ENCODE measurements at places on chromosomes 3 and 15.

DNA sequence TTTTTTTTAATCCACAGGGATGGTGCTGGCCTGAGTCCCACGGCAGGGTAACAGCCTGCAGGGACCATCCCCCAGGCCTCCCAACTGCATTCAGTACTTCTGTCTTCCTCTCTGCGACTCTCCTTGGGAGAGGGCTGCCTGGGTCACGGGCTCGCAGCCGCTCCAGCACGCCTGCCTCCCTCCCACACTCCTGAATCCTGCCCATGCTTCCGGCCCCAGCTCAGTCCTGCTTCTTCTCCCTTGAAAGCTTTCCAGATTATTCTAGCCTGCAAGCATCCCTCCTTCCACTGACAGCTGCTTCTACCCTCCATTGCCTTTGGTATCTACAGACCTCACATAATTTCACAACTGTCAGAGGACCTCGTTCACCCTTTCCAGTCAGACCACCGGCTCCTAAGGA, 32.4 kb downstream of the MEGF11 start:
- no peak for DNase-seq

- no peak for DNase-seq
Measured at GRCh38 chr3:30943206-30943605, 48.7 kb upstream of the GADL1 start.

DNA sequence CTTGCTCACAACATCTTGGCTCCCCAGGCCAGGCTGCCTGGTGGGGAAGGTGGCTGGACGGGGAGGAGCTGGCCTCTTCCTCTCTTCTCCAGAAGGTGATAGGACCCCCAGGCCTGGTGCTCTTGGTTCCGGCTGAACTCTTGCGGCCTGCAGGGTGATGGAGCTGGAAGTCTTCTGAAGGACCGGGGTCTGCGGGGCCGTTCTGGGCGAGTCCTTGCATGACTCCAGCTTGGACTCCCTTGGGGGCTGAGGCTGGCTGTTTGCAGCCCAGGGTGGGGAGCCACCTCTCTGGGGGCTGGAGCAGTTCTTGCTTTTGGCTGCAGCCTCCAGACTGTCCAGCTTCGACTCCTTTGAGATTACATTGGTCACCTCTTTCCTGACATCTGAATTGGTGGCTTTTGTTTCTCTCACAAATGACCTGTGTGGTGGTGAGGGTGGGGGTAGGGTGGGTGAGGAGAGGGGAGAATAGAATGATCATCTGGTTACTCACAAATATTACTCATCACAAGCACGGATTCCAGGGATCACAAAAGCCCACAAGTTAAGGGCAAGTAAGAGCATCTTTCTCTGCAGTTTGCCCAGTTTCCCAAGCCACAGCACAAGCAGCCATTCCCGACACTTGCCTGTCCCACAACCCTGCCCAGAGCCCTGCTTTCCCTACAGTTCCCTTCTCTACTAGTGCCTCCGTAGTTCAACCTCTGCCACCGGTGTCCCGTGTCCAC, 149.1 kb upstream of the HACD2 start:
- DNase-seq = peak; percentile 94

- no peak for DNase-seq
Measured at GRCh38 chr3:38836561-38836960, 20.5 kb upstream of the SCN10A start.

- no peak for DNase-seq
Measured at GRCh38 chr3:107297597-107297996, 79.6 kb upstream of the CCDC54 start.

DNA sequence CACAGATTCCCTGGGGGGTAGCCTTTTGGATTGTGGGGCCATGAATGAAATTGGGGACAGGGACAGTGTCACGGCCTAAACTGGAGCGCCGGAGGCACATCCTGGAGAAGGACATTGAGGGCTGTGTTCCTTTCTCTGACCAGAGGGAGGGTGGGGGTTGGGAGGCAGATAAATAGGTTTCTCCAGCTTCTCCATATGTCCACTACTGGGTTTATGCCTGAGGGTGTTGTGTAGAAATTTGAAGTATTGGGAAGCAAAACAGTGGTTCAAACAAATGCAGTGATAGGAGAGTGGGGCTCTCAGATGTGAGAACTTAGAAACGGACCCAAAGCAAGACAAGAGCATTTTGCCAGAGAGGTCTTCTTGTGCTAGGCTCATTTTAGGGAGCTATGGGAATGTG, 34.3 kb downstream of the TRIM71 start:
- DNase-seq = no peak

GRCh38 chr3:195079636-195080035, 191.3 kb downstream of the XXYLT1 start:
- no peak for DNase-seq

GRCh38 chr15:69593488-69593887, 140.9 kb downstream of the RPLP1 start:
- DNase-seq = no peak

DNA sequence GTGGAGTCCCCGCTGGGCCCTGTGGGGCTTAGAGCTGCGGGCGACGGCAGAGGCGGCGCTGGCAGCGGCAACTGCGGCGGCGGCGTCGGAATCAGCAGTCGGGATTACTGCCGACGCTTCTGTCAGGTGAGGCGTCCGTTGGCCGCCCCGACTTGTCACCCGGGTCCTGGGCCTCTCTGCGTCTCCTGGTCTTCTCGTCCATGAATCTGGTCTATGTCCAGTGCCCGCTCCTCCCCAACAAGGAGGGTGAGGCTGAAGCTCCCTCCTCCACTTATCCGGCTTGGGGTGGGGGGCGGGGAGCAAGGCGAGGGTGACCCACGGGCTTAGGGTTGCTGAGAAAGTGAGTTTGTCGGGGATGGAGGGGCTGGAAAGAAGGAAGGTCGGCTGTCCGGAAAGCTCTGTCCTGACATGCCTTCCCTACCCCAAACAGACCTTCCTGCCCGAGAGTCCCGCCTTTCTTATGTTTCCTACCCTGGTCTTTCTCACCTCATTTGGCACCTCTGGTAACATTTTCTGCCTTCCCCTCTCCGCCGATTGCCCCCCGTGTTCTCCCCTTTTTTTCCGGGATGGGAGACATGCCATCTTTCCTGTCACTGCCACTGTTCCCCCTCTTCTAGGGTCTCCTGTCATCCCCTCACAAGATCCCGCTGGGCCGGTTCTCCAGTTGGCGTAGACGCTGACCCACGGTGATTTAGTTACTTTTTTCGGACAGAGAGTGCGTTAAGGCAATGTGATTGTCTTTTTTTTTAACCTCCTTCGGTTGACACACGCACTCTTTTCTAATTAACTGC, 520 bp downstream of the ZNF654 start:
- DNase-seq = peak; percentile 16

- DNase-seq = no peak
Measured at GRCh38 chr3:183491109-183491922, 62.9 kb upstream of the MCF2L2 start.

DNA sequence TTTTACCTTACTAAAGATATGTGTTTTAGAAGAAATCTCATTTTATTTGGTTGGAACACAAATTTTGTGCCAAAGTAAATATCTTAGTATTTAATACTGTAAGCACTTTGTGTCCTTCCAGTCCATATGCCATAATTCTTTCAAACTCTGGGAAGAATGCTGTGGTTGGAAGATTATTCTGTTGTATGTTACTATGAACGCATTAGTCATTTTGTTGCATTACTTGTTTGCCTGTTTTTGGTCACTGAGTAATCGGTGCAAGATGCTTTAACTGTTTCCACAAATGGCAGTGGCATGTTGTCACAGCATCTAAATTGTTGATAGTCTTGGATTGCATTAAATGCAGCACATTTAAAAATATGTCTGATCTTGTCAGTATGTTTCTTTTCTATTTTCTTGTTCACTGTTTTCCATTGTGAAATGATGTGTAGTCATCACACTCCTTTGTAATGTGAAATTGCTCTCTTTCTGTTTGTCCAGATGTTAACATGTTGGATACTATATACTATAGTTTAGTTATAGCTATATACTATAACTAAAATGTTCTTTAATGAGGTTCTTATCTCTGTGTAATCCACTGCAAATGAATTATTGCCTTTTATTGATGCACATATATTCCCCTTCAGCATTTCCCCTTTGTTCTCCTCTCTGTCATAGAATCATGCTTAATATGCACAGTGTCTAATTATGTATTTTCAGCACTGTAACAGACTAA, 89.9 kb upstream of the FLNB start:
- peak; percentile 92 for DNase-seq

GRCh38 chr15:33671456-33671855, 296.8 kb upstream of the CHRM5 start:
- DNase-seq = no peak

DNA sequence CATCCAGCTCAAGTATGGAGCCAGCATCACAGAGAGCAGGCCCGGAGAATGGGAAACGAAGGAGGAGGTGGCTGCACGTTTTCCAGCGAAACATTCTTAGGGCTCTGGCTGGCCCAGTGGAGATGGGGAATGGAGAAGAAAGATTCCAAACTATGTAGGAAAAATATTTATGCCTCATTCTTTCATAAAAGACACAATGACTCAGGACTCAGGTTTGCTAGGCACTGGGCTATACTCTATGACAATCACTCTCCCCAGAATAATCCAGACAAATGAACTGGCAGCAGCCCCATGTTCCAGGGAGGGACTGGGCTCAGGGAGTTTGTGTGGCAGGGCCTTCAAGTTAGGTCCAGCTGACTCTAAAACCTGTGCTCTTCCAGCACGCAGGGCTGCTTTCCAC, 110.8 kb upstream of the RAD18 start:
- peak; percentile 84 for DNase-seq

DNA sequence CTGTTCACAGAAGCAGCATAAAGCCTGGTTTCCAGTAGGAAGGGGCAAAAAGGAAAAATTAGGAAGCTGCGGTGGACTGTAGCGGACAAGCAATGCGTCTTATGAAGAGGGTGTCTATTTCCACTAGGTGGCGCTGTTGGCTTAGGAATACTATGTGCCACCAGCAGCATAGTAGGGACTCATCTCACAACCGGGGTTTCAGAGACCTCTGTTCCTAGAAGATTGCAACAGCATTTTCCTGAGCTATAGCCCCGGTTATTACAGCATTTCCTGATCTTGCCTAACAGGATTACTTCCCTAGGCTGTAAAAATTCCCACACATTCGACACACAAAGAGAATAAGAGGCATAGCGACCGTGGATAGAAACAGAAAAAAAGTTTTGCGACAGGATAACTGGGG, 683.0 kb downstream of the TBL1XR1 start:
- peak; percentile 40 for DNase-seq

DNA sequence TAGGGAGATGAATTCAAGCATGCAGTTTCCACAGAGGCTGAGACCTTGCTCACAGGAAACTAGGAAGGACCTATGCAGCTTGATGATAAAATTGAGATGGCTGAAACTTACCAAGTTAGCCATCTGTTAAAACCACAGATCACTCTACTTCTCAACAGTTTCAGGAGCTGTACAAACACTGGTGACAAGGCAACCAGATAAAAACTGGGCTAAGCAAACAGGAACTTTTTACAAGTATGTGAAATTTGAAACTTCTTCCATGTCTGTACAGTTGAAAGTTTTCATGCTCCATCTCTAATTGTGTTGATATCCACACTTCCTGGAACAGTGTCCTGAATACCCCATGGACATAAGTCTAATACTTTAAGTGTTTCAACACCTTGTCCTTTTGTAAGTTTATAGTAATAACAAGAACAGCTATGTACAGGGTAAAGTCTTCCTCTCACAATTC, 78.2 kb downstream of the FAIM start:
- peak; percentile 79 for DNase-seq

GRCh38 chr3:138591392-138591791, 2.7 kb downstream of the CEP70 start:
- no peak for DNase-seq

- no peak for DNase-seq
Measured at GRCh38 chr15:45583731-45584639, 3.2 kb upstream of the BLOC1S6 start.

DNA sequence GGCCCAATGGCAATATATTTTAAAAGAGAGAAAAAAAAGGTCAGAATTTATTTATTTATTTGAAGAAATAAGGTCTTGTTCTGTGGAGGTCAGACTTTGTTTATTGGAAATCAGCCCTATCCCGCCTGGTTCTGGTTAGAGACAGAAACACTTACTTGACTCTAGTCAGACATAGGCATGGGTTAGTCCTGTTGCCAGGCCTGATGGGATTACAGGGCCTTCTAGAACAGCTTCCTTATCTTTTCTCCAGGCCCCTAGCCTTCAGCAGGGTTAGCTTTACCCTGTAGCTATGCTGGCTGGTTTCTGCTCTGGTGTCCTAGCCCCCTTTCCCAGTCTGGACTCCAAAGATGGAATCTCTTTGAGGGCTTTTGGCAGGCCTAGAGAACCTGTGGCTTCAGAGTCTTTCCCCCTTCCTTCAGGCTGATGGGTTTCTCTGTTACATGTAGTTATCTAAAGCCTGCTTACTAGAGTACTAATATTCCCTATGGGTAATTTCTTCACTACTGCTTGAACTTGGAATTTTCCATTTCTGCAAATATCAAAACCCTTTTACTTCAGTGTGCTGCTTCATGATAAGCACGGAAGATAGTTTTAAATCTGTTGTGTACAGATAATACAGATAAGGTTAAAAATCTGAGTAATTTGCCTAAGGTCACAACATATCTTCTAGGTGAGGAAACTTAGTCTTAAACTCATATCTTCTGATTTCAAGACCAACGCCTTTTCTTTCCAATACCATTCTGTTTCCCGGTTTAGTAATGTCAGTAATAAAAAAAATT, 10.6 kb downstream of the IREB2 start:
- no peak for DNase-seq

- peak; percentile 23 for DNase-seq
Measured at GRCh38 chr3:155492841-155493240, 199.4 kb upstream of the STRIT1 start.

GRCh38 chr15:40988156-40988555, 34.9 kb downstream of the CHAC1 start:
- no peak for DNase-seq

DNA sequence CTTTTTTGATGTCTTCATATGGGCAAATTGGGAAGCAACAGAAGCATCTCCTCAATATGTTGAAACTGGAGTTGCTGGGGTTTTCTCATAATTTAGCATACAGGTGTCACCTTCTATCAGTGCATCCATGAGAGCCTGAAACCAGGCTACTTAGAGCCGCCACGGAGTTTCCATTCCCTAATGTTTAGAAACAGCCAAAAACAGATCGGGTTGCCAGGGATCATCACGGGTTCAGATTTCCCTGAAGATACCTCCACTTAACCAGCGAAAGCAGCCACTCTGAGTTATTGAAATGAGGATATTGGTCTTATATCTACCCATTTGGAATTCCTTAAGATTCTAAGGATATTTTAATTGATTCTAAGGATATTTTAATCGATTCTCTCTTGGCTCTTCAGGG, 14.5 kb downstream of the TERB2 start:
- no peak for DNase-seq

Measured in fibroblast of skin of scalp (primary cell).